Activated T-helper 9 cell treated with anti-CD3 and anti-CD28 coated beads, Interleukin-2, amount 50 U/mL, for 16 hours (primary cell): ENCODE measurements at places on chromosomes 3 and 15.

GRCh38 chr15:69668963-69669362 is 216.3 kb downstream of the RPLP1 start:
- DNase-seq, result no peak

GRCh38 chr3:53377794-53378193 is 30.5 kb upstream of the DCP1A start:
- no peak for DNase-seq

DNA sequence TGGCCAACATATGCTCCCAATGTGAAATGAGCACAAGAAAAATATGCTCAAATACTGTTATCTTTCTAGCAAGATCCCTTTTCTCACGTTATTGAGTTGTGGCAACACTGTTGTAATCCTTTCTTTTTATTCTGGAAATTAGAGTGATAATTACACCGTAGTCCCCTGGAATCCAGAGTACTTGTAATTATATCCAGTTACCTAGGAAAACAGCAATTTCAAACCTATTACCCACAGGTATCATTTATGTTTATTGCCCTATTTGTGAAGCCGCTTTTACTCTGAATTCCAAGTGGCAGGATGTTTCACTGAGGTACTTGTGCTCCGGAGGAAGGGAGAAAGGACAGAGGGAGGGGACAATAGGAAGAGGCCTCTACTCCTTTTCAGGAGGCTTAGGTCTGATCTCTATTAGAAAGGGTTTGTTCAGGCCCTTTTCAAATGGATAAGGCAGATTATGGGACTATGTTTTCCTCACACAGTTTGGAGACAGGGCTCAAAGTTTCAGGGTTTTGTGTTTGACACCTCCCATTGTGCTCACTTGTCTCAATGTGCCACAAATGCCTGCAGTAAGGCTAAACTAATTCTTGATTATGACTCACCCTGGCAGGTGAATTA is 646.6 kb downstream of the TUSC7 start:
- DNase-seq, result no peak

DNA sequence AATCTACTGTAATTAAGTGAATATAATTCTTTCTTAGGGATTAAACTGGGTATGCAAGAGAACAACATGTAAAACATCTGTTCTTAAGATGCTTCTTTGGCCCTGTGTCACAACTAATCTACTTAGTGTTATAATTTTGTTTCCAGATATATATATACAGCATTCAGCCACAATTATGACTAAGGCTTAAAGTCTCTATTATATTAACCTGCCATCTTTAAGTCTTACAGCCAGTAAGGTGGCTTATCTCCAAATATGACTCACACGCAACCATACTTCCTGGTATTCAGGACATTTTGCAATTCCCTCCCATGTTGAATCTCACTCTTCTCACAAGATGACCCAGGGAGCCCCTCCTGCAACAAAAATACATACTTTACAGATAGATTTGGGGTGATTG is 6.6 kb upstream of the KBTBD8 start:
- DNase-seq, result no peak

DNA sequence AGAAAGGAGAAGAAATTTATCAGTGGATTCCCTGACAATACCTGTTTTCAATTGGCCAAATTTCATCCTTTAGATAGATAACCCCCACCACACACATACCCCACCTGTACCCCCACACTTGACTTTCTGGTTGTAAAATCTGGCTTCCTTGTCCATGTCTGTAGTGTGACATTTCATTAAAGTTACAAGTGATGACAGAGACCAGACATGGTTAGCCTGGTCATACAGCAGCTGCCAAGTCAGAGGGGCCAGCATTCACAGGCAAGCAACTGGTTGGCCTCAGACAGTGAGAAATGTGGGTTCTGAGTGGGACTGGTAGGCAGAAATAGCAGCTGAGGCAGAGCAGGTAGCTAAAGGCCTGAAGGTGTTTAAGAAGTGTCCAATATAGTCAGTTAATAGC is 238.6 kb upstream of the SOX14 start:
- DNase-seq, result no peak

DNA sequence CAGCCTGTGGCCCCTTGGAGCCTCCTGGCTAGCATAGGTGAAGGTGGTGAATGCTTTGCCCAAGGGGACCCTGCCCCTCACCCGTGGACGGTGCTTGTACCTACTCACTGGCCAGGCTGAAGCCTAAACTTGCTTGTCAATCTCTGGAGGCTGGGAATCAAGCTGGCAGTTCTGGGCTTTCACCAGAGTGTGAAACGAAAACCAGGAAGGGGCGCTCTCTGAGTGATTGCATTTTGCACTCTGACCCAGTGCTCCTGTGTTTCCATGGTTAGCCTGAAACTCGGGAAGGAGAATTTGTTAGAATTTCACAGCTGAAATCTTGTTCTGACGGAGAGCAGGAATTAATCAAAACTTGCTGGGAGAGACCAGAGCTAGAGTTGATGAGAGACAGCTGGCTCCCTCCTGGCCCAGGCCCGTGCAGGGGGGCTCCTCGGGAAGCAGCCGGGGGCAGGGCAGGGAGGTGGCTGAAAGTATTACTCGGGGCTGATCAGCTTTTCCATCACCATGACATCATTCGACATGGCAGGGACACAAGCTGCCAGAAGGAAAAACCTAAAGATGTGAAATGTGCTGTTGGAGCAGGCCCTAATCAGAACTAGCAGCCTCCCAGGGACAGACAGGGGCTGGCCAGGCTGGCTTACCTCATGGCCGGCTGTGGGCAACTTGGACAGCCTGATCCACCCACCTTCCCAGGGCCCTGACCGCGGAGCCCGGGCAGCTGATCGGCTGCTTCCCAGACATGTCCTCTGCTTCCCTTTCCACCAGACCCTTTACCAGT is 323.6 kb upstream of the CTDSPL start:
- DNase-seq, result no peak
